Activated CD4-positive, alpha-beta T cell treated with anti-CD3 and anti-CD28 coated beads, Interleukin-2, Interleukin-4, amounts not matched to agents 100 ng/mL and 50 ng/mL, durations not matched to agents 16 hours and 8 hours (primary cell): ENCODE measurements at places on chromosomes 4 and X.

- DNase-seq = no peak
Measured at GRCh38 chrX:37875675-37876074, 28.3 kb upstream of the DYNLT3 start.

DNA sequence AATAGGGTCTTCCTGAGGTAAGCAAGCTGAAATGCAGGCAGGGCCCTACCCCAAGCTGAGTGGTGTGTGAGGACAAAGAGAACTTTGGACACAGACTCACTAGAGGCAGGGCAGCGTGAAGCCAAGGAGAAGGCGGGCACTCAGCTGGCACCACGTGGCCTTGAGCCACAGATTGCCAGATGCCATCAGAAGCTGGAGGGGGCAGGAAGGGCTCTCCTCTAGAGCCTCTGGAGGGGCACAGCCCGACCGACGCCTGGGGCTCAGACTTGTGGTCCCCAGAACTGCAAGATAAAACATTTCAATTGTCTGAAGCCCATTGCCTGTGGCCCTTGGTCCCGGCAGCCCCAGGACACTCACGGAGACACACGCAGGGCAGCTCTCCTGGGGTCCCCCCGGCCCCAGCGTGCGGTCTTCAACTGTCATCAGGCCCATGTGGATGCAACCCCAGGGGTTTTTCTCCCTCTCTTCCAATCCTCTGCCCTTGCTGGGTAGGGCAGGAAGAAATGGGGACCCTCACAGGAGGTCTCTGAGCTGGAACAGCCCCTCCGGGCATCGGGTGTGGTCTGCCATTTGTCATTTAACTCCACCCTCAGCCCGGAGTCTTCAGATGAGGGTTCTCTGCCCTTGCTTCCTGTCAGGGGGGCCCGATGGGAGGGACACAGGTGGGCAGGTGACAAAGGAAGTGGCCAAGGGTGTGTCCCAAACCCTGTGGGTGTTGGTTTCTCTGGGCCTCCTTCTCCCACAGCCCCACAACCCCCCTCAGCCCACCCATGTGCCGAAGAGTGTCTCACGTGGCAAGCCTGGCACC lies 22.2 kb downstream of the HMX1 start:
- DNase-seq = no peak

GRCh38 chr4:115675719-115676118 lies 562.3 kb upstream of the NDST4 start:
- DNase-seq = no peak

- DNase-seq = no peak
Measured at GRCh38 chr4:137804906-137805495, 272.7 kb upstream of the PCDH18 start.

DNA sequence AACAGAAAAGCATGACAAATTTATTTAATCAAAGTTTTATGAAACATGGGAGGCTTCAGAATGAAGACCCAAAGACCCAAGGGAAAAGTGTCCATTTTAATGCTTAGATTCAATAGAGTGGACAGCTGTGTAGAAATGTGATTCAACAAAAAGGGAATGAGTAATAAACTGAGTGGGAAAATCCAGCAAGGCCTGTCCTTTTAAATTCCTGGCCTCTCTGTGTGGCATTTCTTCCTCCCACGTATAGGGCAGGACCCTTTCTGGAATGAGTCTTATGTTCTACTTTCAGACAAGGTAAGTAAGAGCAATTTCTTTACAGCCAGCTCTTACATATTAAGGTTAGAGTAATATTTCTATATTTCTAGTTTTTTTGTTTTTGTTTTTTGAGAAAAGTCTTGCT lies 14.5 kb downstream of the AASDH start:
- DNase-seq = no peak

DNA sequence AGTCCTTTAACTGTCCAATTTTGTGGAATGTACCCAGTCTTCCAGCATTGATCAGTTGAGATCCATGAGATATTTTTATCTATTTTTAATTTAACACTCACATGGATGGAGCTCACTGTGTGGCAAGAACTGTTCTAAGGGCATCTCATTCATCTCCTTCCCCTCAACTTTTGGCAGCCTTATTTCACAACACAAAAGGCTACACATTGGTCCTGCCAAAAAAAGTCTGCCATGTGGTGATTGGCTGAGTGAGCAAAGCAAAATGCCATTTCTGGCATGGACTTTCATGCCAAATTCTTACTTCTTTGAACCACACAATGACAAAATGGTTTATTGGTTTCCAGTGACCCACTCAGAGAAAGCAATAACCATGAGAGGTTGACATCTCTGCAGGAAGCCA lies 171.6 kb upstream of the MAP3K15 start:
- no peak for DNase-seq

GRCh38 chr4:151942971-151943370 lies 182.2 kb upstream of the GATB start:
- no peak for DNase-seq

DNA sequence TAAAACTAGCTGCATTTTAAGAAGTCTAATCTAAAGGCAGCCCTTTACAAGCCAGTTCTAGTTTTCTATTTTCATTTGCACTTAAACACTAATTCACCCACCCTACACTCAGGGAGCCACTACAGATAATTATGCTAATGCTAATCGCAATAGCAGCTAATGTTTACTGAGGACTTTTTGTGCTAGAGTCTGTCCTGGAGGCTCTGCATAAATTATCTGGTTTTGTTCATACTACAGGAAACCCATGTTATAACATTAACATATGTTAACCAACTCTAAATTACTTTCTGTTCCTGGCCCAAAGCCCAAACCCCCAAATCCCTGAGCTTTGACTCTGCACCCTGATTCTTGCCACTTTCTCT lies 480 bp upstream of the RADX start:
- no peak for DNase-seq

GRCh38 chr4:137393044-137393443 lies 139.2 kb downstream of the PCDH18 start:
- DNase-seq = no peak

DNA sequence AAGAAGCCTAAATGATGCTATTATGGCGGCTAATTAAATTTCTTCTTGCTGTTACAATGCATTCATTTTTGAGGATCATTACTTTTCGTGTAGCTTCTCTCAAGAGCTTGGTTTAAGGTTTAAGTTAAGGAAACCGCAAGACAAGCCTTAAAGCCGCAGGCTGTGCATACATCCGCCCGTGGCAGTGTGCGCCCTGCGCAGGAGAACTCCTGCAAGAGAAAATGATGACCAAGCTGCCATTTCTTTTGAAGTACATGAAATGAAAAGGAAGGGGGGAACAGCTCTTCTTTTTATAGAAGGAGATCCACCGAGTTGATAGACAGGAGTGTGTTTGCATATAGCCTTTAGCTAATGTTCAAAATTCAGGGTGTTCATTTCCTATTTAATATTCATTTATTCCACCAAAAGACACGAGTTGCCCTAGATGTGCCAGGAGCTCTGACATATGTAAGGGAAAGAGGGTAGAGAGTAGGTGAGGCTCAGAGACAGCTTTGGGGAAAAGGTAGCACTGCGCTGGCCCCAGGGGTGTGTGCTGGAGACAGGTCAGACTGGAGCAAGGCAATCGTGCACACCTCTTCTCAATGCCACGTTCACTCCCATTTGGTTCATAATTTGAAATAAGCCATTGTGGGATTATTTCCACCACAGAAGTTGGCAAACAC lies 112.1 kb upstream of the LDB2 start:
- no peak for DNase-seq

DNA sequence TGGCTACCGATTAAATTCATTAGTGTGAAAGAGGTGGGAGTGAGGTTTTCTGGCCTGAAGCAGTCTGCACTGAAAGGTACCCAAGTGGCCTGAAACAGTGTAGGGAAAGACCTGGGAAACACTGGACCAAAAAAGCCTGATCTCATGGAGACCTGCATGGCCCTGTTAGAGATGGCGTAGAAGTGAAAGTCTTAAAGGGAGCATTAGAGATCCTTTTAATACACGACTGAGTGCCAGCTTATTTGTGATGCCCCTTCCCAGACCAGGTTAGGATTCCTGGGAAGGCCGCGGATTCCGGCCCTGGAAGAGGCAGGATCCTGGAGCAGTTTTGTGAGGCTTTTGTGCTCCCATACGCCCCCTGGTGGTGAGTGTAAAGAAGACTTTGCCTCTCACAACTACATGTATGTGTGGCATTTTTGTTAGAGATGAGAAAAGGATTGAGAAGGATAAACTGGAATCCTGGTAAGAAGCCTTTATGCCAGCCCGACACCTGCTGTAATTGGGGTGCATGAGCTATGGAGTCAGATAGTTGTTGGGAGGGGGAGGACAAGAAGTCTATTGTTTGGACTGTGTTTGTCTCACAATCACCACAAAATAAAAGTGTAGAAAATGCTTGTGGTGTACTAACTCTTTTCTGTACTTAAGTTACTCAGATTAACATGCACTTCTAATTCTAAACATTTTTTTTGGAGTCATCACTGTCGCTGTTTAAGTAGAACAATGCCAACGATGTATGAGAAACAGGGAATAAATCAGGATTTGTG lies 54.0 kb downstream of the JADE1 start:
- peak; percentile 62 for DNase-seq

DNA sequence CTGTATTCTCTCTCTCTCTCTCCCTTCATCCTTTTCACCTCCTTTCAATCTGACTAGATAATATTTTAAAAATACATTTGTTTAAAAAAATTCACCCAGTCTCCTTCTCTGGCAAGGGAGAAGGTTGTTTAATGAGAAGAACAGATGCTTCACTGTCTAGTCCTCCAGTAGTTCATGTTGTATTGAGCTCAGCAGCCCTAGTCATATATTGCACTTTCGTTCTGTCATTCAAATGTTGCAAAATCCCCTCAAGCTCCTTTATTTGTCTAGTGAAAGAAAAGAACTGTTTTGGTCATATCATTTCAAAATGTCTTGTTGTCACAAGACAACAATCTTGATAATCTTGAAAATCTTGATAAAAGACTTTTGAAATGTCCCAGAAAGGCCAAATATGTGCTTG lies 248.0 kb downstream of the GALNTL6 start:
- no peak for DNase-seq

DNA sequence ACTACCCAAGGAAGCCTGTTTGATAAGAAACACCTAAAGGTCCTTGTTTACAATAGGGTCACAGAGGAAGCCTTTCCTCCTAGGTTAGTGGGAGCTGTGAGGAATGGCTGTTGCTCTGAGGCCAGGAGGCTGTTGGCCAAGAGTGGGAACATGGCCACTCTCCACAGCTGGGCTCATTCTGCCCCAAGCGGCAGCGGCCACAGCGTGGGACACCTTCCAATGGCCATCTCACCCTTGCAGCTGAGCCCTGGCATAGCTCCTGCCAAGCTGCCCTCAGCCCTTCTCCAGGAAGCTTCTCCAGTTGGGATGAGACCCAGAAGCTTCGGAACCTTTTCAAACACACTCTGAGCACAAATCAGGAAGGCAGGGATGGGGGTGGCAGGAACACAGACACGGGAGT lies 111.8 kb upstream of the MAP3K15 start:
- no peak for DNase-seq

- DNase-seq = peak; percentile 14
Measured at GRCh38 chr4:139606579-139607501, 50.8 kb upstream of the SETD7 start.

GRCh38 chrX:38652934-38653442 lies 91.6 kb downstream of the TSPAN7 start:
- DNase-seq = no peak

DNA sequence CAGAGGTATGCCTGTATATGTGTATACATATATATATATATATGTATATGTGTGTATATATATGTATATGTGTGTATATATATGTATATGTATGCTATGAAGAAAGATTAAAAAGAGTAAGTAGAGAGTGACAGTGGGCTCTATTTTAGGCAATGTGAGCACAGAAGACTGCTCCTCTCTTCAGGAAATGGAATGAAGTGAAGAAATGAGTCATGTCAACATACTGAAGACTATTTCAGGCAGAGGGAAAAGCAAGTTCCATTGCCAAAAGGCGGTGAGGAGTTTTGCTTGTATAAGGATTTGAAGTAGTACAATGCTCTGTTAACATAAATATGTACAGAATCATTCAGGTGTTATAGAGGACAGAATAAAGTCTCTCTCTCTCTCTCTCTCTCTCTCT lies 773.2 kb upstream of the FTHL17 start:
- no peak for DNase-seq
